ENCODE measurements at places on chromosomes 16 and 17.

GRCh38 chr16:86517652-86518258 is 7.4 kb downstream of the FOXF1 start:
- no peak for DNase-seq

DNA sequence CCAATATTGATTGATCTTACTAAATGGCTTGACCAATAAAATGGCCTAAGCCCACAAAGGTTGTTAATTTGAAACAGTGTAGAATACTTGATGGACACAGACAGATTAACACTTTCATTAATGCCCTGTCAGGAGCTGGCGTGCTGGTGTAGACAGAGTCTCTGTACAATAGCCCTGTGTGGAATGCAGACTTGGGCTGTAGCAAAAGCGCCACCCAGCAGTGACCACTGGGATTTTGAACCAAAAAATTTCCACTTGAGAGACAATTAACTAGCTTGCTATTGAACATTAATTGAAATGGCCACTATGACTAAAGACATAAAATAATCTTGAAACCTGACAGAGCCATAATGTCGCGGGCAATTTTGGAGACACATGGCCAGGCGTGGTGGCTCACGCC is 19.7 kb upstream of the GUCY2D start:
- DNase-seq = no peak

GRCh38 chr16:68197250-68197649 is 38.7 kb downstream of the ESRP2 start:
- DNase-seq = no peak

DNA sequence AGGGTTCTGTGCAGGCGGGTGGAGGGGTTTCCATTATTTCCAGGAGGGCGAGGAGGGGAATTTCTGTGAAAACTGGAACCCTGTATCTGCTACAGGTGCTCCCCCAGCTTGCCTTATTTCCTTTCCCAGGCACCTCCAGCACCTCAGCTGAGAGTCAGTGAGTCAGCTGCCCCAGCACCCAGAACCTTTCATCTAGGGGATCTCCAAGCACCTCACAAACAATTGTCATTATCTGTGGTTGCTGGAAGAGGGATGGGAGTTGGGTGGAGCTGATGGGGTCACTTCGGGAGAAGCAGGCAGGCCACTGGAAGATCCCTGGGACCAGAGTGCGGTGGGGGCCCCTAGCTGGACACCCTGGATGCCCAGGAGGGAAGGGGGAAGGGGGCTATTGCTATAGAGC is 10.0 kb upstream of the CLUH start:
- no peak for DNase-seq

DNA sequence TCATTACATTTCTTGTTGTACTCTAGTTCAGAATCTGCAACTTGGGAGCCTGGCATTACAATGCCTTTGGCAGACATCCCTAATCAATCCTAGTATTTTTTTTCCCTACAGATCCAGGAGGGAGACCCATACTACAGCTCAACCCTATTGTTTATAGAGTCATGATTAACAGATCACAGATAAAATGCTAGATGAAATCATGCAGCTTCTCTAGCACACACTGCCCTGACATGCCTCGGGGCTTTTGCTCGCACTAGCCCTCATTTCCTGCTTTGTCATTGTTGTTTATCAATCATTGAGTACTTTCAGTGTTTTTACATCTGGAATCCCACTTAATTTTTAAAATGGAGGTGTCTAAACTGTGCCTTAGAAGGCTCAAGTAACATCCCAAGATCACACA is 412.5 kb downstream of the CA10 start:
- no peak for DNase-seq

DNA sequence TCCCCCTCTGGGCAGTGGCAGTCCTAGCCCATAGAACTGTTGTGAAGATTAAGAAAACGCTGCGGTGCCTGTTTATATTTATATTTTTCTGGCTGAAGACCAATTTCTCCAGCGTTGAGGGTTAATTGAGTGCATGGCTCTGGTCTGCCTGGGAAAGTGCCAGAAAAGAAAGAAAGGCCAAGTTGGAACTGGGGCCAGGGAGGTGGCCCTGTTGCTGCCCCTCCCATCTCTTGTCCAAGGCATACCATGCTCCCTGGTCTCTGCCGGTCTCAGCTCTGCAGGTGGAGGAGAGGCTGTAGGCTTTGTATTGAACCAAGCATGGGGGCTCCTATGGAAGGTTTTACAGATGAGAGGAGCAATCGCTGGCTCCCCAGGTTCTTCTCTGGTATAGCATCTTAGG is 124.7 kb downstream of the MGAT5B start:
- DNase-seq = no peak

DNA sequence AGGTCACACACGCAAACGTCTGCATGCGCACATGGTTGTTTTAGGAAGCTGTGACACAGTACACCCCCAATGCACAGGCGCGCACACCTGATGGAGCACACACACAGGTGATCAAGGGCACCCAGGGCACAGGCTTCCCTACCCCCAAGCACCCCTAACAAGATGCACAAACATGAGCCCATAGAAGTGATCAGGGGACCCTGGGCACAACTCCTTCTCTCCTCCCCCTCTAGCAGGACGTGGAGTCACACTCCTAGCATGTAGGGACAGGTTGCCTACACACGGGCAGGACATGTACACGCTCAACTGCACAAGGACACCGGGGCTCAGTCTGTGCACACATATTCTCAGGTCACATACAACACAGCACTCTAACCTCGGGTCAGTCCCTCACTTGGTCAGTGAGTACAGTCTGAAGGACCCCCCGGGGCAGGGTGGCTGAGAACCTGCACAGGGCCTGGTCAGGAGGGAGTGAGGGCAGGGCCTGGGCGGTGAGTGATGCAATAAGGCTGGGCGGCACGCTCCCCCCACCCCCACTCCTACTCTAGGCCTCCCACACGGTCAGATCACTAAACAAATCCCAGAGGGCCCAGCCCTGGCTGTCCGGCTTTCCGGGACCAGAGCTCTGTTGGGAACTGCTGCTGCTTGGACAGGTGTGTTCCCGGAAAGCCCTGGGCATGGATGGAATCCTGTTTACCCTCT is 751 bp upstream of the DOC2B start:
- no peak for DNase-seq

GRCh38 chr17:32878211-32878610 is 1.3 kb upstream of the MYO1D start:
- DNase-seq = no peak

DNA sequence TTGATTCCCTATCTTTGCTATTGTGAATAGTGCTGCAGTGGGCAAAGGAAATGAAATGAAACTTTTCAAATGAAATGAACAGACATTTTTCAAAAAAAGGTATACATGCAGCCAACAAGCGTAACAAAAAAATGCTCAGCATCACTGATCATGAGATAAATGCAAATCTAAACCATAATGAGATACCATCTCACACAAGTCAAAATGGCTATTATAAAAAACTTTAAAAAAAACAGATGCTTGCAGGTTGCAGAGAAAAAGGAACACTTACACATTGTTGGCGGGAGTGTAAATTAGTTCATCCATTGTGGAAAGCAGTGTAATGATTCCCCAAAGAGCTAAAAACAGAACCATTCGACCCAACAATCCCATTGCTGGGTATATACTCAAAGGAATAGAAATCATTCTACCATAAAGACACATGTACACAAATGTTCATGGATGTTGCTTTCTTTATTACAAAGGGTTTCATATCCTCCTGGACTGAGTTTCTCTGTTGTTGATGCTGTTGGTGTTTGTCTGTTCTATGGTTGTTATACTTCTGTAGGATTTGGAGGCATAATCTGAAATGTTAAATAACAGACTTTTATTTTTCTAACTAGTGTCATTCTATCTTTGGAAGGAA is 99.3 kb upstream of the SOX9 start:
- DNase-seq = no peak

GRCh38 chr16:8083560-8083959 is 506.8 kb downstream of the TMEM114 start:
- DNase-seq = no peak

- no peak for DNase-seq
These were observed 113.2 kb upstream of the MAF start for GRCh38 chr16:79713609-79714309.

DNA sequence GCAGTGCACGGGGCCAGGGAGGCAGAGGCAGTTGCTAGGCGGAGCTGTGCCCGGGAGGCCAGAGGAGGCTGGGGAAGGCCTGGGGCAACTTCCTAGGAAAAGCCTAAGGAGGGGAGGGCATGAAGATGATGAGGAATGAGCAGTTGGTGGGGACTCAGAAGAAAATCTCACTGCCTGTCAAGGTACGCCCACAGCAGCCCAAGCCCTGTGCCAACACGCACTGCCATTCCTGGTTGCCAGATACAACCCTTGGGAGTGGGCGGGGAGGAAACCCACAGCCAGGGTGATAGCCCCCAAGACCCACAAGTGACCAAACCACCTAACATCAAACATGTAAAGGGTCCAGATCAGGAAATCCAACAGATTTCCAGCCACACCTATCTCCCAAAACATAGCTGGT is 36.2 kb downstream of the SMPD3 start:
- no peak for DNase-seq
